ENCODE measurements at places on chromosomes 13 and 19.

DNA sequence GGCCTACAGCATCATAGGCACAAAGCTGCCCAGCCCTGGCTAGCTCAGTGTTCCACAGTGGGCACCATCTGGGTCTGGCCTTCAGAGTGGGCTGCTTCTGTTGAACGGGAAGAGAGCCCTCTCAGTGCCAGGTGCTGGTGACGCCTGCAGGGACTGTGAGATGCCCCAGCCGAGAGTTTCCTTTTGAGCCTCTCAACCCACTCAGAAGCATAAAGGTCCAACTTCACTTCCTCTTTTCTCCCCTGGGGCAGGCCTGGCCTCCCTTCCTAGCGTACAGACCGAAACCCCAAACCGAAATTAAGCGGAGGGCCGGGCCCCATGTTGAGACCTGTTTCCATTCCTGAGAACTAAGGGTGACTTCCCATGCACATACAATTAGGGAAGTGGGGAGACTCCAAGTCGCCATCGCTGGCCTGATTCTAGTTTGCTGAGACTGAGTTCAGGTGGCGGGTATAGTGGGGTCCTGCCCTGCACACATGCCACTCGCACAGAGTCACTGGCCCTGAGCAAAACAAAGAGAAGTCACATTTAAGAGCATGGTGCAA, 6.9 kb downstream of the RAB8A start:
- no peak for DNase-seq

- no peak for DNase-seq
These were observed 33.9 kb downstream of the USP12 start for GRCh38 chr13:27137759-27138158.

DNA sequence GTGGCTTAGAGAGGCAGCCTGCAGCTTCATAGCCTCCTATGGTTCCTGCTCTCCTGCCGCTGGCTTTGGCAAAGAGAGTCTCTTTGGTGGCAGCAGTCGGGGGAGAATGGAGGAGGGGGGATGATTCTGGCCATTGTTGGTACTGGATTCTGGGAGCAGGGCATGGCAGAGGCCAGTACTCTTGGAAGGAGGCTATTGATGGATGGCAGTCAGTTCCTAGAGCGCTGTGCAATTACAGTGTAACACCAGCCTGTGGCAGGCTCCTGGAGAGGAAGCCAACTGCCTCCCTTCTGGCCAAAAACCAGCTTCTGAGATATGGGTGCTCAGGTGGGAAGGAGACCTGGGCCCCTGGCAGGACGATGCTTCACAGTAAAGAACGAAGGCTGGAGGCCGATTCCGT, 47.9 kb upstream of the TMTC4 start:
- no peak for DNase-seq

DNA sequence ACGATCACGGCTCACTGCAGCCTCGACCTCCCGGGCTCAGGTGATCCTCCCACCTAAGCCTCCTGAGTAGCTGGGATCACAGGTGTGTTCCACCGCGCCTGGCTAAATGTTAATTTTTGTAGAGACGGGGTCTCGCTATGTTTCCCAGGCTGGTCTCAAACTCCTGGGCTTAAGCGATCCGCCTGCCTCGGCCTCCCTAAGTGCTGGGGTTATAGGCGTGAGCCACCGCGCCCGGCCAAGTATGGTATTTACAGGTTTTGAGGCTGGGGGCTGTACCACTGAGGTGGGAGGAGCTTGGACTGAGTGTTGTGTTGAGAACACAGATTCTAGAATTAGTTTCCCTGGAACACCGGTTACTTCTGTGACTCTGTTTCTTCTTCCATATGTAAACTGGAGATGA, 452 bp upstream of the PPM1N start:
- no peak for DNase-seq

GRCh38 chr13:110454956-110455355, 106.6 kb downstream of the RAB20 start:
- DNase-seq: no peak

DNA sequence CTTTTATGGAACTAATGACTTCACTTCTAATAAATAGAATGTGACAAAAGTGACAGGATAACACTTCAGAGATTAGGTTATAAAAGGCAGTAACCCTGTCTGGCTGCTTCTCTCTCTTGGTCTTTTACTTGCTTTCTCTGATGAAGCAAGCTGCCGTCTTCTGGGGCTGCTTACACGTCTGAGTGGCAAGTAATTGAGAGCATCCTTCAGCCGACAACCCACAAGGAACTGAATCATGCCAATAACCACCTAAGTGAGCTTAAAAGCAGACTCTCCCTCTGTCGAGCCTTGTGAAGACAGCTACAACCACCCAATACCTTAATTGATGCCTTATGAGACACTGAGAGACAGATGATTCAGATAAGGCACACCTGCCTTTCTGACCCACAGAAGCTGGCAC, 1091.2 kb downstream of the SLITRK1 start:
- no peak for DNase-seq
